ENCODE measurements at places on chromosomes 11 and 22. TPM values are rescaled to one million over a fixed set of nuclear protein-coding genes. Genes with fewer than 3 reads are reported as not detected.

DNA sequence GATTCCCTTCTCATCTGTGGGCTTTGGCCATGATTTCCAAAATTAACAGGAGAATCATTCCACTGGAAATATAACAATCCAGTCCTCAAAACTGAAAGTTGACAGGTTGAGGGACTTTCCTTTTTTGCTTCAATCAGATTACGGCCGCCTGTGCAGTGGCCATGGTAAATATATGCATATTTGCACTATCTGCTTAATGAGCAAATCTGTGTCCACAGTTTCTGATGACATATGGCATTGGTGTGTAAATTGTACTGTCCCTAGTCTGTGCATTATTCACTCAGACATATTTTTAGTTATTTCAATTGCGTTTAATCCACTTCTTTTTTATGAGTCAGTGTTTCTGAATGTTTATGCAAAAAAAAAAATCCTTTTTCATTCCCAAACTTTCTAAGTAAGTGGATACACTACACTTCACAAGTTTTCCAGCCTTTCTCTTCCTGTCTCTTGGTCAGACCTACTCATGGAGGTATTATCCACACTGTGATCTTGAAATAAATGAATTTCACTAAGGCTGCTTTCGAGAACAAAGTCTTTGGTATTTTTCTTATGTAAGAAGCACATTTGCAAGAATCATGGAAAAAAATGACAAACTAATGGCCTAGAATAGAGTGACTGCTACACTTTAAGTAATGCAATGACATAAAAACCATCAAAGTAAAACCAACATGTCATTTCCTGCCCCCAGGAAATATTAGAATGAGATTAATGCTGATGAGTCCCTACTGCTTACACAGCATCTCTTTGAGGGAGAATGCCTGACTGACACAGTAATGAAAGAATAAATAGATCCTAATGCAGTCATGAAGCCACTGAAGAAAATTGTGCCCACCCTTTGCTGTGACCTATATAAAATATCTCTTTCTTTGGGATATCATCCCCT, 76.4 kb upstream of the MTNR1B start:
- DNase-seq = no peak
- no peak overlapping the region for H3K27ac ChIP-seq
- no peaks in the 10 kb centered on the region for H3K4me1 ChIP-seq
- no peaks in the 10 kb centered on the region for H3K27me3 ChIP-seq
- no peak overlapping the region for H3K4me3 ChIP-seq
- no peaks in the 10 kb centered on the region for H3K36me3 ChIP-seq

- peak overlapping the region; percentile 92 for H3K27ac ChIP-seq
- DNase-seq = peak; percentile 73
- no peaks in the 10 kb centered on the region for H3K36me3 ChIP-seq
- H3K27me3 ChIP-seq = no peaks in the 10 kb centered on the region
- H3K4me3 ChIP-seq = peak overlapping the region; percentile 75
Measured at GRCh38 chr11:110093407-110094297, 460 bp downstream of the ZC3H12C start.

- no peaks in the 10 kb centered on the region for H3K4me1 ChIP-seq
- H3K4me3 ChIP-seq = no peak overlapping the region
- no peaks in the 10 kb centered on the region for H3K27me3 ChIP-seq
Measured at GRCh38 chr22:26887456-26887855, 230.1 kb downstream of the MIAT start.

DNA sequence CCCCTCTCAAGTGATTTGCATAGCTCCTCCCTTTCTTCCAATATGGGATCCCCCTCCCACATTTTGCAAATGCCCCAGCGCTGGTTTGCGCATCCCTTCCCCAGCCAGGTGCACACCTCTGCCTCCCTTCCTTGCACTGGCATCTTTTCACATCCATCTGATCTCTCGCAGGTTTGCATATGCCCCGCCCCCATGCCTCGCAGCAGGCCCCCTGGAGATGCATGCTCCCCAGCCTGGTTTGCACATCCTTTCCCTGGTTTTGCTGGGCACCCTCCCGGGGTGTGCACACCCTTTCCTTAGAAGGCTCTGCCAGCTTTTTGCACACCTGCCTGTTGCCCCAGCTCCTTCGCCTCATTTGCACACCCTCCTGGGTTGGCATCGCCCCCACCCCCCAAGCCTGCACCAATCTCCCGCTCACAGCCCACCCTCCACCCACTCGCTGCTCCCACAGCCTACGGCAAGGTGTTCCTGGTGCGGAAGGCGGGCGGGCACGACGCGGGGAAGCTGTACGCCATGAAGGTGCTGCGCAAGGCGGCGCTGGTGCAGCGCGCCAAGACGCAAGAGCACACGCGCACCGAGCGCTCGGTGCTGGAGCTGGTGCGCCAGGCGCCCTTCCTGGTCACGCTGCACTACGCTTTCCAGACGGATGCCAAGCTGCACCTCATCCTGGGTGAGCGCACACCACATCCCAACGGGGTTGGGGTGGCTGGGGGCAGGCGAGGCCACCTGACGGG, 917 bp downstream of the RPS6KA4 start:
- peak overlapping the region; percentile 90 for H3K27ac ChIP-seq
- no peaks in the 10 kb centered on the region for H3K27me3 ChIP-seq
- H3K36me3 ChIP-seq = peaks cover 47% of the 10 kb centered on the region

DNA sequence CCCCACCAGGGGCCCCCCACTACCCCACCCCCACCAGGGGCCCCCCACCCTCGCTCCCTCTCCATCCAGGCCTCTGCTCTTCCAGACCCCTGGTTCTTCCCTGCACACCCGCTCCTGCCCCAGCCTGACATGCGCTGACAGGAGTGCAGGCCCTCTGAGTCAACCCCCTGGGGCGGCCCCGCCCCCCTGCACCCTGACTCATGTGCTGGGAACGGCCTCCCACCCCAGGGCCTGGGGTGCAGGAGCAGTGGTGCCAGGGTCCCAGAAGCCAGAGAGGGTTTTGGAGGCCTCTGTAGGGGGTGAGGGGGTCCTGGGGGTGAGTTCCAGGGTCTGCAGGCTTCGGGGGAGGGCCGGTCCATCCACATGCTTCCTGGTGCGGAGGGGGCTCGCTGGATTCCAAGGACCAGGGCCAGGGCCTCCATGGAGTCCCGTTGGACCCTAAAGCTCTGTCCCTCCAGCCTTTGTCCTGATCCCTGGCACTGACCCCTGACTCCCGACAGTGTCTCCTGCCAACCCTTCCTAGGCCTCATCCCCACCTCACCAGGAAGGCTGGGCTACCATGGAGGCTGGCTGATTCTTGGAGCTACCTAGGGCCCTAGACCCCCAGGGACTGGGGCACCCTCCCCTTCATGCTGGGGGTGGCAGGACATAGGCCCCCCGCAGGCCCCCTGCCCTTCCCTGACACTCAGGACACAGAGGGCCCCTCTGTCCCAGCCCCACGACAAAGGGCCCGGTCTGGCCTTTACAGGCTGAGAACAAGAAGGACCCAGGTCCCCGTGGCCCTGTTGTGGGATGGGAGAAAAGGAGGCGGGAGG, 583 bp upstream of the PKP3 start:
- H3K36me3 ChIP-seq = no peaks in the 10 kb centered on the region
- H3K4me3 ChIP-seq = peak overlapping the region; percentile 55
- peak overlapping the region; percentile 64 for H3K27ac ChIP-seq
- no peaks in the 10 kb centered on the region for H3K27me3 ChIP-seq
- DNase-seq = peak; percentile 53

DNA sequence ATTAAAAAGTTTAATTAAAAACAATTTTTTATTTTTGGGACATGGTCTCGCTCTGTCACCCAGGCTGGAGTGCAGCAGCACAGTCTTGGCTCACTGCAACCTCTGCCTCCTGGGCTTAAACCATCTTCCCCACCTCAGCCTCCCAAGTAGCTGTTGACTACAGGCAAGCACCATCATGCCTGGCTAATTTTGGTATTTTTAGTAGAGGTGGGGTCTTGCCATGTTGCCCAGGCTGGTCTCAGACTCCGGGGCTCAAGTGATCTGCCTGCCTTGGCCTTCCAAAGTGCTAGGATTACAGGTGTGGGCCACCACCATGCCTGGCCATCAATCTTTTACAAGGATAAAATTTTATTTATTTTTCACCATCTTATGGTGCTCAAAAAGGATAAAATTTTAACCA, 43.3 kb upstream of the PHOX2A start:
- no peak for DNase-seq
- H3K4me3 ChIP-seq = no peak overlapping the region
- no peak overlapping the region for H3K27ac ChIP-seq
- no peaks in the 10 kb centered on the region for H3K27me3 ChIP-seq

Gene PLEKHA7
- 44.0 TPM for total RNA-seq

Gene SPA17
- 8.5 TPM for total RNA-seq

Gene MRGPRX4
- total RNA-seq = not detected

Data from lower lobe of right lung (tissue), 2 donors.